ENCODE measurements at places on chromosomes 1 and 21. TPM values are rescaled to one million over a fixed set of nuclear protein-coding genes. Genes with fewer than 3 reads are reported as not detected.

The RHD gene
- not detected for total RNA-seq

The KCNE2 gene
- total RNA-seq, result not detected

The COL24A1 gene
- not detected for total RNA-seq

The GSTM5 gene
- not detected for total RNA-seq

DNA sequence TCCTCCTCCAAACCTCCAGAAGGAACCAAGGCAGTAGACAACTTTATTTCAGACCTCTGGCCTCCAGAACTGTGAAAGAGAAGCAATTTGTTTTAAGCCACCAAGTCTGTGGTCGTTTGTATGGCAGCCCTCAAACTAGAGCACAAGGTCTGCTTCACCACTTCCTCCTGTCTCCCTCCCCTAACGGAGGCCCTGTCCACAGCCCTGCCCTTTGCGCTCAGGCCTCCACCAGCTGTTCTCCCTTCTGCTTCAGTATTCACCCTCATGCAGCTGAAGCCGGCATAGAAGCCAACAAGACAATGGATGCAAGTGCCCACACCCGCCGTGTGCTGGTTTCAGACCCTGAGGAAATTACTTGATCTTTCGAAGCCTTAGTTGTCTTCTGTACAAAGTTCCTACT is 364.1 kb downstream of the HHAT start:
- H3K4me3 ChIP-seq, result no peak overlapping the region
- DNase-seq, result peak; percentile 57
- H3K27me3 ChIP-seq, result peaks cover 5% of the 10 kb centered on the region
- no peaks in the 10 kb centered on the region for H3K36me3 ChIP-seq

GRCh38 chr1:29123053-29123886 is 433 bp downstream of the TMEM200B start:
- no peaks in the 10 kb centered on the region for H3K36me3 ChIP-seq
- no peak overlapping the region for H3K27ac ChIP-seq
- peaks cover 4% of the 10 kb centered on the region for H3K4me1 ChIP-seq
- DNase-seq, result no peak
- peak overlapping the region; percentile 61 for H3K4me3 ChIP-seq

DNA sequence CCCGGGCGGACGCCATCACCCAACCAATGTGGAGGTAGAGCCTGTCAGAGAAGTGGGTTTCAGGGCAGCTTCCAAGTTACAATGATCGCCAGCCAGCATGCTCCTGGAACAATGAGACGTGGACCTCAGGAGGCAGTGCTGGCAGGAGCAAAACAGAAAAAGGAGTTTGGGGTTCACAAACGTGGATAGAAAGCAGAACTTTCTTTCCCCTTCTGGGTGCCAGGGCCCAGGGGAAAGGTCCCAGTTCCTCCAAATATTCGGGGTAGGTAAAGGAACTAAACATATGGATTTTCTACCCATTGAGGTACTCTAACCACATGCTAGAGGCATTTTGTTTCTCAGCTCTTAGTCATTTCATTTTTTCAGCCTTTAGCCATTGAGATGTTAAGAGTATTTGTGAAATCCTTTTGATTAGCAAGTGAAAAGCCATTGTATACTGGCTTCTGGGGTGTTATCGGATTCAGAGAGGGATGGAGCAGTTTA is 488.4 kb upstream of the ADGRL2 start:
- H3K27ac ChIP-seq, result no peak overlapping the region
- no peaks in the 10 kb centered on the region for H3K4me1 ChIP-seq
- H3K36me3 ChIP-seq, result no peaks in the 10 kb centered on the region
- no peak overlapping the region for H3K4me3 ChIP-seq

DNA sequence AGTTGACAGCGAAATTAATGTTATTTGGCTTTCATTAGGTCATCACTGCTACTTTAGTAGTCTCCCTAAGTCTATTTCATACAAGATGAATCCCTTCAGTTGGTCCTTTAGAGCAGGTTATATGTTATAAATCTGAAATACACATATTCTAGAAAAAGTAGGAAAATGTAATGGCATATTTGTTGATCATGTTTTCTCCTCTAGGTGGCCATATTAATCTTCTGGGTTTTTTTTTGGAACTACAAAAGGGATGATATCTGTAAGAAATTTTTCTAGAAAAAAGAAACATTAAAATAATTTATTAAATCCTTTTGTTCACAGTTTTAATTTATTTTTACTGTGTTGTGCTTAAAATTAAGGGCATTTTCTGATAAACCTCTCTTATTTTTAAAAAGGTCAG is 87.9 kb downstream of the SYT14 start:
- no peak overlapping the region for H3K4me3 ChIP-seq
- no peak overlapping the region for H3K27ac ChIP-seq
- H3K27me3 ChIP-seq, result peaks cover 3% of the 10 kb centered on the region
- H3K4me1 ChIP-seq, result no peaks in the 10 kb centered on the region
- no peaks in the 10 kb centered on the region for H3K36me3 ChIP-seq
- no peak for DNase-seq

DNA sequence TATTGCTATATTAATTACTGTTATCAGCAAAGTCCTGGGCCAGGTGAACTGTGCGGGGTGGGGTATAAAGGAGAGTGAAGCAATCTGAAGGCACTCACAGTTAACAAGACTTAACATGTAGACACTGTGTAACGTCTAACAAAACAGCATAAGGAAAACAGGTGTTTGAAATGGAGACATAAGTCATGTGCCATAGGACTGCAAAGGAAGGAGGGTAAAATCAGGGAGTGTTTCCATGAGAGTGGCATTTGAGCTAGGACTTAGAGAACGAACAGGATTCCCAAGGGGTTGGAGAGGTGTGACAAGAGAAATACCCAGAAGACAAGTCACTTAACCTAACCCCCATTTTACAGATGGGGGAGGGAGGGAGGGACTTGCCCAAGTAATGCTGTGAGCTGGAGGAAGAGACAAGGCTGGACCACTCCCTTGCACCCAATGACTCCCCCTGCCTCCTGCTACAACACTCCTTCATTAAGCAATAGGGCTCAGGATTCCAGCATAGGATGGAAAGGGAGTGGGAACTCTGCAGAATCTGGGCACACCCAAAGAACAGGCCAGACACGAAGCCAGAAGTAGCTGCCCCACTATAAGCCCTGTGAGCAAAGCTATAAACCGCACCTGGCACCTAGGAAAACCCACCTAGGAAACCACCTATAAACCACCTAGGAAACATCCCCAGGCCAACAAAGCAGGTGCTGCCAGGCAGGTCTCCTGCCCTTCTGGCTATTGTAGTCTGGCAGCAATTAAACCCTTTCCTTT is 6.6 kb downstream of the PEF1 start:
- no peaks in the 10 kb centered on the region for H3K36me3 ChIP-seq
- H3K4me1 ChIP-seq, result peaks cover 18% of the 10 kb centered on the region
- H3K27ac ChIP-seq, result no peak overlapping the region
- H3K27me3 ChIP-seq, result no peaks in the 10 kb centered on the region
